Esophagus squamous epithelium (tissue), 5 donors: ENCODE measurements at places on chromosomes 11 and 22. TPM values are rescaled to one million over a fixed set of nuclear protein-coding genes. Genes with fewer than 3 reads are reported as not detected.

The SLC22A12 gene
- total RNA-seq = not detected

The MPZL3 gene
- total RNA-seq = 23.0 TPM

The F2 gene
- total RNA-seq = not detected

The SUSD2 gene
- total RNA-seq = 1.7 TPM

The GRIK4 gene
- not detected for total RNA-seq
